NK-92 treated with Interleukin-12 subunit alpha and Interleukin-12 subunit beta, amount 100 ng/mL, for 24 hours (cell line): ENCODE measurements at places on chromosomes 2 and 18.

GRCh38 chr2:43055985-43056384 is 170.4 kb downstream of the ZFP36L2 start:
- DNase-seq: no peak

- no peak for DNase-seq
These were observed 8.8 kb downstream of the NMUR1 start for GRCh38 chr2:231521443-231521842.

GRCh38 chr18:59026364-59026763 is 113.3 kb upstream of the SEC11C start:
- DNase-seq: no peak

GRCh38 chr2:25545899-25546298 is 127.5 kb downstream of the DTNB start:
- no peak for DNase-seq

DNA sequence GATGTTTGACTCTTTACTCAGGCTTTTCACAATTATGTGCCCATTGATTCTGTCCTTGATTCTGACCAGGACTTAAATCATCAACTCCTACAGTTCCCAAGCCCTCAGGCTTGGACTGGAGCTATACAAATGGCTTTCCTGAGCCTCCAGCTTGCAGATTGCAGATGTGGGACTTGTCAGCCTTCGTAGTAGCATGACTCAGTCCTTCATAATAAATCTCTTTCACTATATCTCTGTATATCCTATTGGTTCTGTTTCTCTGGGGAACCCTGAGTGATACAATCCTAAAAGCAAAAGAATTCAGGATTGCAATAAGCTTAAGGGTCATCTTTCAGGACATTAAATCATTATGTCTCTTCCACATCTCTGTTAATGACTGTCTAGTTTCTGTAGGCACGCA is 356.6 kb downstream of the RIT2 start:
- DNase-seq: no peak

- DNase-seq: no peak
These were observed 127.7 kb downstream of the RNF152 start for GRCh38 chr18:61765097-61765496.

DNA sequence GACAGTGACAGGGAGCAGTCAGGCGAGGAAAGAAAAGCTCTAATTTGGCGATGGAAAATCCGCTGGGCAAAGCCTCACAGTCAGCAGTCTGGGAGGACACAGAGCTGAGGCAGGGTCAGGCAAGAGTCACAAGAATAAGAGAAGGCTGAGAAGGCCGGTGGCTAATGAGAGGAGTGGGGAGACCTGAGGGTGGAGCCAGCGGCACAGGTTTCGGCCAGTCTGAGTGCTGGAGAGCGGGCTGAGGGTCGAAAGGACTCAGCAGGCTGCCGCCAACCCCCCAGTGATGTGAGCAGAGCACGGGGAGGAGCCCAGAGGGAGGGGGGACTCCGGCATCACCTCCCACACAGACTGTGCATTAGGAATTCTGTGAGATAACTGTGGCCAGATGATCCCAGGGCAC is 500.6 kb upstream of the MYT1L start:
- DNase-seq: no peak

- DNase-seq: no peak
These were observed at the start of gene CRACDL for GRCh38 chr2:98935777-98936352. Gene CRACDL, minus strand, starts transcription at chr2:98936225. Its CDS starts 89,425 bp downstream, at chr2:98846800.

DNA sequence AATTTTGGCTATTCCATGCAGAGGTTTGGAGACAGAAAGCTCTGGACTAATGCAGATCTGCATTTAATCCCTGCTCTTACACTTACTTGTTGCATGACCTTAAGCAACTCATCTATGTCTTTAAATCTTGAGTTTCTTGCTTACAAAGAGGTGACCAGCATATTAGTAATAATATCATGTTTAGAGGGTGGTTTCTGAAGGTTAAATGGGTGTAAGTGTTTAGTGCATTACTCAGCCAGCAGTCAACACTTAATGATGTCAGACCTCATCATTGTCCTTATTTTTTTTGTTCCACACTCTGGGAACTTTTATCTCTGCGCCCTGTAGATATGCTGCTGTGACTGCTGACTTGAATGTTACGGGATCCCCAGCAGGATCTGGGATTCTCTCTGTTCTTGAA is 1.7 kb downstream of the IL1RL1 start:
- no peak for DNase-seq

DNA sequence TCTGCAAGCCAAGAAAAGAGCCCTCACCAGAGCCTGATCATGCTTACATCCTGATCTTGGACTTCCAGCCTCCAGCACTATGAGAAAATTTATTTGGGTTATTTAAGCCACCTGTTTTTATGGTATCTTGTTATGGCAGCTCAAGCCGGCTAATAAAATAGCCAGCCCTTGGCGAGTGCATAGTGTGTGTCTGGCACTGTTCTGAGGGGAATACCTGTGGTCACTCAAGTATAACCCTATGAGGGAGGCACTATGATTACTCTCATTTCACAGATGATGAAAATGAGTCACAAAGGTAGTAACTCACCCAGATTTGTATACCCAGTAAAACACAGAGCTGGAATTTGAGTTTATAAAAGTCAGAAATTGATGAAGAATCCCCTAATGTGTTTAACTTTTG is 556.9 kb upstream of the SETBP1 start:
- no peak for DNase-seq

GRCh38 chr18:73514449-73514848 is 633.2 kb downstream of the FBXO15 start:
- DNase-seq: no peak

DNA sequence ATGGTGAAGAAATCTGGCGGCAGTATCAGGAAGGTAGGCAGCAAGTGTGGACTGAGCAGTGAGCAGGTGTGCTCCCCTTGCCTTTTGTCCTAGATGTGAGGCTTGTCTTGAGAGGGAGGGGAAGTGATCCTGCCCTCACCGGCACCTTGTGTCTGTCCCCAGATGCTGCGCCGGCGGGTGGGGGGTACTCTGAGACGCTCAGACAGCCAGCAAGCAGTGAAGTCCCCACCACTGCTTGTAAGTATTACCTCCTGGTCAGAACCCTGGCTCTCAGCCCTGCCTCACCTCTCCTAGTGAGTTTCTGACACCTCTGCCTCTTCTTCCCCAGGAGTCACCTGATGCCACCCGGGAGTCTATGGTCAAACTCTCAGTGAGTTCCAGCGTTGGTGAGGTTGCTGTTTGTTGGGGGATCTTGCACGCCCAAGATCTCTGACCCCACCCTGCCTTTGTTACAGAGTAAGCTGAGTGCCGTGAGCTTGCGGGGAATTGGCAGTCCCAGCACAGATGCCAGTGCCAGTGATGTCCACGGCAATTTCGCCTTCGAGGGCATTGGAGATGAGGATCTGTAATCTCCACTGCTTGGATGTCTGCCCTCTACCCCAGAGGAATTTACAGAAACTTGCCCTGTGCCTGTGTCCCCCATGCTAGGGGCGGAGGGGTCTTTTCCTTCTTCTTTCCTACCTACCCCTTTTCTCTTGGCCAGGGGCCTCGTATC is 4.2 kb downstream of the ZNF513 start:
- no peak for DNase-seq

GRCh38 chr2:109448946-109449788 is 164.6 kb downstream of the SEPTIN10 start:
- DNase-seq: no peak

- peak; percentile 0 for DNase-seq
These were observed 210.0 kb upstream of the ZNF521 start for GRCh38 chr18:25561918-25562317.

DNA sequence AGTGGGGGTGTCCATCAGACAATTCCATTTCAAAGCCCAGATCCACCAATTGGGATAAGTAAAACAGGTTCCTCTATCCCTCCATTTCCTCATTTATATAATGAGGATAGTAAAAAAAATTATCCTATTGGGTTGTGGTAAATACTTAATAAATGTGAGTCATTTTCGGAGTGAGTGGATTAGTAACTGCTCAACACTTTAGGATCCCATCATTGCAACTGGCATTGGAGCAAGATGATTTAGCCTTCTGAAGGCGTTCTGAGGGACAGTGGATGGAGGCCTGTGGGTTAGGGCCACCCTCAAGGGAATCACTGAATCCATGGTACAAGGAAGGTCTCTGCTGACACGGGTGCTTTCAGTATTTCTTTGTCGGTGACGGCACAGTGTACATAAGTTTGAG is 108.6 kb upstream of the FZD7 start:
- DNase-seq: no peak

DNA sequence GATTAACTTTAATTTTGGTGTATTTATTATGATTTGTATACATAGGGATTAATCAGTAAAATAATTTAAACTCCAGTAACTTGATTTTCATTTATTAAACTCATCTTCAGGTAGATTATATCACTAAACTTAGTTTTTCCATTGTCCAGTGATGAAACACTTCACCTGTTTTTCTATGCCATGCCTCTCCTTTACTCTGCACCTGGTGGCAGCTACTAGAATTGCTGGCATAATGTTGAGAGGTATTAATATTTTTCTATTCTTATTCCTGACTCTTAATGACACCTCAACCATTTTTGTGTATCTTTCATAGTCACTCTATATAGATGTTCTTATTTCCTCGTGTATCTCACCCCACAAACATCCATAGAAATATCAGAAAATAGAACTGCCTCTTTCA is 940.3 kb upstream of the CRIM1 start:
- no peak for DNase-seq

- no peak for DNase-seq
These were observed 106.4 kb downstream of the PID1 start for GRCh38 chr2:229164545-229165249.

DNA sequence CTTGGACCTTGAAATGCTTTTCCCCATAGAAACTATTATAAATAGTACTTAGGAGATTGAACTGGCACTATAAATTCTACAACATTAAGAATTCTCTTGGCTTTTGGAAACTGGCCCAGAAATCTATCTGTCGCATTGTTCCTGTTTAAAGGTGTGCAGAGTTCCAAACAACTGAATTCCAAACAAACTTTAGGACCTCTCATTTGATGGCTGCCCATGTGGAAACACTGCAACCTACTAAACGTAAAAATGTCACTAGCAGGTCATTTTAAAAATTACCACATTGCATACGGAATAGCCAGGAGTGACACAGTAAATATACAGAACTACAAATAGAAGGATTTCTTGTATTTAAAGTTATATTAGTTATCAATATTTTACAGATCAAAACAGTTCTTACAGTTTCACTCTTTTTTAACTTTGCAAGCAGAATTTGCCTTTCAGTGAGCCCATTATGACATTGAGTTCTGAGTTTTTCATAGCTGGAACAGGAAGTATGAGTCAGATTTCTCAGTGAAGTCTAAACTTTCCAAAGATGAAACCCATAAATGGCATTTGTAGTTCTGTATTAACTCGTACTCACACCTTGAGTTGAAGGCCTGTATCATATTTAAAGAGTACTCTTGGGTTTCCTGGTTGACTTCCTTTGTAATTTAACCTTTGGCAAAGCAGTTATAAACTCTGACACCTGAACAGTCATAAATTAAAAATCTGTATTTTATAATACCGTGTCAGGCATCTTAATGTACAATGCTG is 142.3 kb upstream of the BOD1L2 start:
- no peak for DNase-seq

- DNase-seq: no peak
These were observed 19.1 kb upstream of the MC4R start for GRCh38 chr18:60391571-60392226.

DNA sequence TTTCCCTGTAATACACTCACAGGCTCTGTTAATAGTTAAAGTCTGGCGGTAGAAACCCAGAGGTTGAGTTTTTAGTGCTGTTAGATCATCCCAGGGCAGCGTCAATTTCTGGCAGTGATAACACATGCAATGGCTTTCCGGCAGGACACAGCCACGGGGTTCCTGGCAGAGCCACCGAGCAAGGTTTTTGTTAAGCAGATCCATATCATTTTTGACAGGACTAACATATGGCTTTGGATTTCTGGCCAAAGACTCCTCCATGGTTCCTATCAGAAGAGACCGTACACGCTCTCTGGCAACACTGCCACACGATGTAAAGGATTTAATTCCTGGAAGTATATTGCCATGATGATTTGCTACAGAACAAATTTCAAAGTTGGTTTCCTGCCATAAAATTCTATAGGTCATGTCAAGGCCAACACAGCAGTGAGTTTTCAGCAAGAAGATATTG is 854.3 kb downstream of the LRRTM4 start:
- no peak for DNase-seq
